ENCODE measurements at places on chromosomes 1 and 21.

DNA sequence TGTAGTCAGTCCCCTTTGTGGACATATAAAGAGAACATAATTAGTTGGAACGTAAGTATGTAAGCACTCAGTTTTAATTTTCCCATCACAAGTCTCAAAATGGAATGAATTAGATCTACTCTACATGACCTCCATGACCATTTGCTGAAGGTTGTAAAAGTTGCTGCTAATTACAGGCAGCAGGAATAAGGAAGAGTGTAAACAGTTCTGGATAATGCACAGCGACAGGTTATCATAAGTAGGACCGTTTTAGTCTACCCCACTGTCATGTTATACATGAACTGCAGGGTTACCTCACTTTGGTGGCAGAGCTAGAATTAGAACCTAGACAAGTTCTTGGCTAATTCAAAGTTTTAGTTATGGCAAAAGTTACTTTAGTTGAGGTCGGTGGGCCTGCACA lies 21.7 kb downstream of the YTHDF2 start:
- no peak for DNase-seq

GRCh38 chr1:48177257-48177656 lies 45.3 kb upstream of the SLC5A9 start:
- no peak for DNase-seq

GRCh38 chr21:36055551-36055950 lies 4.8 kb downstream of the SETD4 start:
- no peak for DNase-seq

GRCh38 chr1:200265881-200266280 lies 144.0 kb downstream of the ZNF281 start:
- DNase-seq, result no peak

GRCh38 chr1:8456991-8457390 lies 139.1 kb downstream of the SLC45A1 start:
- DNase-seq, result no peak

DNA sequence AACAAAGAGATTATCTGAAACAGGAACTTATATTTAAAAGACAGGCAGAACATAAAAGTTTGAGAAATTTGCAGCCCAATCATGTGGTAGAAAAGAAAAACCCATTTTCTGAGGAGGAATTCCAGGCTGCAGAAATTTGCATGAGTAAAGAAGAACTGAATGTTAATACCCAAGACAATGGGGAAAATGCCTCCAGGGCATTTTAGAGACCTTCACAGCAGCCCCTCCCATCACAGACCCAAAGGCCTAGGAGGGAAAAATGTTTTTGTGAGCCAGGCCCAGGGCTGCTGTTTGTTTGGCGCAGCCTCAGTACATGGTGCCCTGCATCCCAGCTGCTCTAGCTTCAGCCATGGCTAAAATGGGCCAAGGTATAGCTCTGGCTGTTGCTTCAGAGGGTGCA lies 554.3 kb upstream of the CHRM3 start:
- DNase-seq, result no peak

GRCh38 chr21:21385404-21385803 lies 387.2 kb downstream of the NCAM2 start:
- DNase-seq, result no peak

GRCh38 chr1:41580021-41580420 lies 95.5 kb upstream of the EDN2 start:
- no peak for DNase-seq

DNA sequence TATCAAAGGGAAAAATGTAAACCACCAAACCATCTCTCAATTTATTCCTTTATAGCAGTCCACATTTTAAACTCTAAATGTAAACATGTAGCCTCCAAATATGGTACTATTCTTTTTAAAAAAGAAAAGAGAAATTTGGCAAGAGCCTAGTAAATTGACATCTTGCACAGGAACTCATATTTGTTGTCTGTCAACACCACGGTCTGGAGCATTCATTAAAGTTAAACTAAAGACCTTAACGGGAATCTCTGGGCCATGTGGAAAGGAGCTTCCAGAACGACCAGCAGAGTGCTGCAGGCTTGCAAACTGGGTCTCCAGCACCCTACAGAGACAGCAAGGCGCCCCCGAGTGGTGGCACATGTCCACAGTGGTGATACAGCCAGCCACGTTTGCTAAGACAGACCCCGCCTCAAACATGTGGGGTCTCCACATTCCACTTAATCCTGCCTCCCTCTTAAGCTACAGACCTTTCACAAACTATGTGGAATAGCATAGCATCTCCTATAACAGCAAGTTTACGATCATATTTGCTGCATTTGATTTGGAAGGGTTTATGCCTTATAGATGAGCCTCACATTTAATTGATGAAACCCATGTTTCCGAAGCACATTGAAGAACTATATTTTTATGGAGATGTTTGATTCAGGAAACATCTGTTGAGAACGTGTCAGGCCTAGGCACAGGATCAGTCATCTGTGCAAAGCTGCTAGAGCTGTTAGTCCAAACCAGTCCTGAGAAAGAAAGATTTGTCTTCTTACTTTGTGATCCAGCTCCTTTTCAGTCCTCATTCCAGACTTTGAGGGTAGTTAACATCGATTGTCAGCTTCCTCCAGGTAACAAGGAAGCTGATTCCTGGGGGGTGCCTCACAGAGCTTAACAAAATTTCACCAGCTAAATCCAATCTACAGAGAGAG lies 96.4 kb upstream of the BACE2 start:
- DNase-seq, result no peak

GRCh38 chr1:223102797-223103533 lies 40.1 kb downstream of the TLR5 start:
- DNase-seq, result no peak

- DNase-seq, result no peak
Observed at GRCh38 chr21:31255896-31256295, 88.2 kb downstream of the TIAM1 start.

Measured in NCI-H1048 (cell line).